ENCODE measurements at places on chromosomes 11 and 22.

GRCh38 chr11:126363706-126364248 lies 8.3 kb downstream of the ST3GAL4 start:
- no peak for DNase-seq

GRCh38 chr22:17910561-17911311 lies 113.6 kb downstream of the MICAL3 start:
- DNase-seq = no peak

DNA sequence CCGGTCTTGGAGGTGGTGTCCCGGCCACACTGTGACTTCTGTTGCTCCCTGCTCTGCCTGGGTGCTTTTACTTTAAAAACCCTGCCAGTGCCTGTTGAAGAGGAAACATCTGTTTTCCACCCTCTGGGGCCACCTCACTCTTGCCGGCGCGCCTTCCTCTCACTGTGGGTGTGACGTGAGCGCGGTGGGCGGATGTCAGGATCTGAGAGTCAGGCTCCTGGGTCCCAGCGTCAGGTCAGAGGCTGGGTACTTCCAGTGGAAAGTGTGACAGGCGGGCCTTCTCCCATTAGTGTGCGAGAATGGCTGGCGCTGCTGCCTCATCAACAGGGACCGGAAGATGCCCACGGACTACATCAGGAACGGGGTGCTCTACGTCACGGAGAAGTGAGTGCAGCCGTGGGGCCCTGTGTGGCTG lies 54.2 kb downstream of the GRAMD4 start:
- peak; percentile 96 for DNase-seq

GRCh38 chr11:111719379-111719778 lies 46.8 kb downstream of the PPP2R1B start:
- no peak for DNase-seq
